T-helper 9 cell (primary cell): ENCODE measurements at places on chromosomes 16 and 17.
A peak's percentile ranks its signal among the peaks of the same experiment; 100 is the strongest.

DNA sequence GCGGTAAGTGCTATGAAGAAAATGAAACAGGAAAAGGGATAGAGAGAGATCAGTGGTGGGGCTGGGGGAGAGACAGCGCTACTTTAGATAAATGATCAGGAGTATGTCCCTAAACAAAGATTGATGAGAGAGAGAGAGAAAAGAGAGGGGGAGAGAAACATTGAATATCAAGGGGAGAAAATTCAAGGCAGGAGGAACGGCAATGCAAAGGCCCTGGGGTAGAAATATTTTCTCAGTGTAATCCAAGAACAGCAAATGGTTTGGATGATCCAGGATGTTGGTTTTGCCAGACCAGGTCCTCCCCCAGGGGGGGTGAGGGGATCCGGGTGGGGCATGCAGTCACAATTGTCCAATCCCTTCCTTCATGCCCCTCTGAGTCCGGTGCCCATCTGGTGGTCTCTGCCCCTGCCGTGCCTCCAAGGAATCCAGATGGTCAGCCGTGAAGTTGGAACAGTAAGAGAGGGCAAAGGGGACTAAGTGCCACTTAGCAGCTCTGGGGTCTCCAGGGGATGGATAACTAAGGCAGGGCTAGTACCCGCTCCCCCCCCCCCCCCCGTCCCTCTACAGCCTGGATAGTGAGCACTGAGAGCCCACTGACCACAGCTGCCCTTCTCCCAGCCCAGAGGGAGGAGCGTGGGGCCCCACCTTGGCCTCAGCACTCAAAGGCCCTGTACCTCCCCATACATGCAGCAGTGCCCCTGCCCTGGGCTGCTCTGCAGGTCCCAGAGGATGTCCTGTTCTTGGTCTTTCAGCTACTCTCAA is 43.7 kb downstream of the TMEM132E start:
- DNase-seq, result no peak

GRCh38 chr17:38947189-38947588 is 20.0 kb downstream of the FBXO47 start:
- no peak for DNase-seq

GRCh38 chr17:45405250-45406086 is 27.2 kb downstream of the ARHGAP27 start:
- no peak for DNase-seq

GRCh38 chr17:1186923-1187771 is 7.4 kb upstream of the ABR start:
- peak; percentile 71 for DNase-seq

DNA sequence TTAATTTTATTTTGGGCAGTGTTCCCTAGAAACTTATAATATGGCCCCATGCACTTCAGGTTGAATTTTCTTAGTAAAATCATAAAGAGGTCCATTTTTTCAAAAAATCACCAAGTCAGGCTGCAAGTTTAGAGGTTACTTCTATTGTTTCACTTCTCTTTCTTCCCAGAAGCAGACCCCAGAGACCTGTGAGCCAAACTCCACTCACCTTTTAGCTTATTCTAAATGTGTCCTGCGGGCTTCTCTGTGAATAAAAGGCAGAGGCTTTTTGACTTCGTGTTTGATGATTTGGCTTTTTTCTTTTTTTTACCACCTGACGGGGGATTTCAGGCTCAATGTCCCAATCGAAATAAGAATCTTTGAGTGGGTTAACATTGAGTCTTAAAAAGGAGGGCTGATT is 7.4 kb downstream of the PRKCB start:
- DNase-seq, result no peak

GRCh38 chr17:60154616-60155426 is 5.0 kb downstream of the CA4 start:
- no peak for DNase-seq

- no peak for DNase-seq
Measured at GRCh38 chr16:13795131-13795530, 124.8 kb upstream of the ERCC4 start.

- DNase-seq, result no peak
Measured at GRCh38 chr17:64115822-64116534, 14.0 kb downstream of the ERN1 start.

- no peak for DNase-seq
Measured at GRCh38 chr16:25868106-25868505, 176.3 kb downstream of the HS3ST4 start.

DNA sequence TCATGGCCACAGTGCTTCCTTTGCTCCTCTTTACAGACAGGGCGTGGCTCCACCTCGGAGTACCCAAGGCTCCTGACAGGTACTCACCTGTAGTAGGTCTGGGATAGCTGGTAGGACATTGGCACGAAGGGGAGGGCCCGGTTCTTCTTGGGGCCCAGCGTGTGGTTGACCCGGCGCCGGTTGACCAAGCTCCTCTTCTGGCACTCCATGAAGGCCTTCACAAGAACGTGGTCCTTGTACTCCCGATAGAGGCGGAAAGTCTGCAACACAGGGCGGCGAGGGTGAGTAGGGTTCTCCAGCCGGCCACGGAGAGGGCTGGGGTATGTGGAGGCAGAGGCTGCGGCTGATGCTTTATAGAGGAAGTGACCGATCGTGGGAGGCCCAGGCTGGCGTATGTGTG is 69.7 kb downstream of the IL21R start:
- DNase-seq, result no peak

- DNase-seq, result no peak
Measured at GRCh38 chr16:26856271-26856670, 210.5 kb upstream of the C16orf82 start.

DNA sequence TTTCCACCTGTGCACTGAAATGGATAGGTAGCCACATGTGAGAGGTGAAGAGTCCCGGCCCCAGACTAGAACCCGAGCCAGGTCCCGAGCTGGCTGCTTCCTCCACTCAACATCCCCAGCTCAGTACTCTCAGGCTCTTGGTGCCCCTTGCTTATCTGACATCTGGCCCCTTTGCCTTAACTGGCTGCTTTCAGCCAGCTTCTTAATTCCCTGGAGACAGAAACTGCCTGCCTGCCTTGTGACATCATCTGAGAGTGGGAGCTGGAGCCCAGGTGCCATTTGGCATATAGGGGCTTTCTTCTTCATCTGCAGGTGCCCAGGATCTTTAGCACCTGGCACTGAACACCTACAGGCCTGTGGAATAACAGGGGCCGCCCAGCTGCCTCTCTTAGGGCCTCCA is 8.9 kb downstream of the CHAD start:
- no peak for DNase-seq

DNA sequence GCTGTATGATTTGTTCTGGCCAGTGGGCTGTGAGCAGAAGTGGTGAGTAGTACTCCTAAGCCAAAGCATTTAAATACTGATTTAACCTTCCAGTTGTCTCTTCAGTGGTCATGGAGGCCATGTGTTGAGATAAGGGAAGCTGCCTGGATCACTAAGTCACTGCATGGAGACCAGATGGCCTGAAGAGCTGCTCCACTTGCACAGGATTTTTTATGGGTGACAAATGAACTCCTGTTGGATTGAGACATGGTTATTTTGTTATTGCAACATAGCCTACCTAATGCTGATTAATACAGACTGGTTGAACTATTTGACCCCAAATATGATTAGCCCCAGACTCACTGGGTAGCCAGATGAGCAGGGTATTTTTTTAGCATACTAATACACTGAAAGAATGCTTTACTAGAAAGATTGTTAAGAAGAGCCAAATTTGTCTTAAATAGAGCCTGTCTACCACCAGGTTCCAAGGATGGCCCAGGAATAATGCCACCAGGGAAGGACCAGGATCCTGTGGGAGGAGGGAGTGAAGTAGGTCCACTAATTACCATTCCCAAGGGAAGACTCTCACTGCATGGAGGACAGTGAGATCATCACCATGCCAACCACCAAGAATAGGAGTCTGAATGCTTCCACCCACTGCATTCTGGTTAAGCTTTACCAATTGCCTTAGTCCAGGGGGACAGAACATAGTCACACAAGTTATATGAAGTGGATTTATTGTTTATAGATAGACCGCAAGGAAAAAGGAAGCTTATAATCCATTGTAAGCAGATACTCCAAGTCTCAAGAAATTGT is 187.4 kb upstream of the IRX6 start:
- DNase-seq, result no peak

DNA sequence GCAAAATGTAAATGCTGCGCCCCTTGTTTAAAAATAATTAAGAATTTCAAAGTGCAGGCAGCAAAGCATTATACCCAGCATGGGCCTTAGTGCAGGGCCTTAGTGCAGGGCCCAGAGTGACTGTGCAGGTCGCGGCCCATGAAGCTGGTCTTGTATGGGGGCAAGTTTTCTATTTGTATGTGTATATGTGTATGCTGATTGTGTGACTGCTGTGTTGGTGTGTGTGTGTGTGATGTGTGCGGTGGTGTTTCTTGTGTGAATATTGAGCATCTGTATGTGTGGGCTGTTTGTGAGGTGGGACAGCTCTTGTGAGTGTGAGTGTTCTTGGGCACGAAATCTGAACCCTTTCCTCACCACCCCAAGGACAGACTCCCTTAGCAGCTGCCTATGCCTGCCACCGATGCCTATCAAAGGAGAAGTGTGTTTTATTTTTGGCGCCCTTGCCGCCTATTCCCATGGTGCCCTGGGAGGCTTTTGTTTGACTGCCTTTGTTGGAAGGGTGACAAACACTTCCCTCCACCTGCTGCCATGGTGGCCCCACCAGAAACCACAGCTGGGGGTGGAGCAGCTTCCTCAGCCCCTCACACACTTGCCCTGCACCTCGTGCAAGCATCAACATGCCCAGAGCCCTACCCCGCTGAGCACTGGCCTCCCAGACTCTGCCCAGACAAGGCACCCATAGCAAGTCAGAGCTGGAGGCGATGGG is 18.0 kb downstream of the CCR7 start:
- DNase-seq, result no peak

DNA sequence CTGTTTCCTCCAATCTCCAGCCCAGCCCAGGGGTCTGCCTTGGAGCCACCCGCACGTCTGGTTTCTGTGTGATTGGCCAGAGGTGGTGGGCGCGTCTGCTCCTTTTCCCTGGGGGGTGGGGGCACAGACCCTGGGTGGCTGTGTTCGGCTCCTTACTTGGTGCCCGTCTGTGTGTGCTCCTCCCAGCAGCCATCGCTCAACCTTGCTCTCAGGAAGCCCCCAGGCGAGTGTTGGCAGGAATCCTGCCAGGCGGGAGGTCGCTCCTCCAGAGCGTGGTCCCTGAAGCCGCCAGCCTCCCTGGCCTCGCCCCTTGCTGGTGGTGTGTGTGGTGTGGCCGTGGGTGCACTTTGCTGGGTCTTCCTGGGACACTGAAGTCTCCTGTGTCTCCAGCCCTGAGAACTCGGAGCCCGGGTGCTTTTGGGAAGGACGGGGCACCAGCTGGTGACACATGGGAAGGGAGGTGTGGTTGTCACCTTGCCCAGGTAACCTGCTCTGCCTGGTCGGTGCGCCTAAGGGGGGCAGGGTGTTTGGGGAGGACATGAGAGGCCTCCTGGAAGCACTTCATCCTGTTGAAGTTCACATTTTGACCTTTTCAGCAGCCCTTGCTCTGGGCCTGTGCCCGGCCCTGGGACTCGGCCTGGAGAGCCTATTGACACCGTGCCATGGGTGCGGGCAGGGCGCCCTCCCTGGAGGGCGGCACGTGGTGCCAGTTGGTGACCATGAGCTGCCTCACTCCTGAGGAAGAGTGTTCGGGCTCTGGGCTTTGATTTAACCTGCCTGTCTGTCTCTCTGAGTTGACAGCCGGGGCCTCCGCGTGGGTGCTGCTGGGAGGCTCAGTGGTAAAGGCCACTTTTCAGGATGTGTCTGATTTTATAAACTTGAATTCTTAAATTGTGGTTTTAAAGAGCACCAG is 49.0 kb upstream of the ZNF750 start:
- DNase-seq, result no peak

DNA sequence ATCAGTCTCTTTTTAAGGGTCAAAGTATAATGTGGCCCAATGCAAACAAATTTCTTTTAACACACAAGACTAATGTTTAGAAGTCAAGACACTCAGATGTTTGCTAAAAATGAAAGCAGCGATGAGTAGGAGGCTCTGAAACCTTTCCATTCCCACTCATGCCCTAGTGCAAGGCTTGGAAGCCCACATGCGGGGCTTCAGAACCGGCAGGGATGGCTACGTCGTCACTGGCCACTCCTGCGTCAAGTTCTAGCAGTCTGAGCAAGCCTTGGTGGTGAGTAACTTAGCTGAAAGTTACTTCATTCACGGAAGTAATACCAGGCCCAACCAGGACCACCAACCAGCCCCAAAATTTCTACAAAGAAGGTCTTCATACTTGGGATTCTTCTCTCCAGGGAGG is 14.8 kb upstream of the TMED6 start:
- DNase-seq, result no peak

DNA sequence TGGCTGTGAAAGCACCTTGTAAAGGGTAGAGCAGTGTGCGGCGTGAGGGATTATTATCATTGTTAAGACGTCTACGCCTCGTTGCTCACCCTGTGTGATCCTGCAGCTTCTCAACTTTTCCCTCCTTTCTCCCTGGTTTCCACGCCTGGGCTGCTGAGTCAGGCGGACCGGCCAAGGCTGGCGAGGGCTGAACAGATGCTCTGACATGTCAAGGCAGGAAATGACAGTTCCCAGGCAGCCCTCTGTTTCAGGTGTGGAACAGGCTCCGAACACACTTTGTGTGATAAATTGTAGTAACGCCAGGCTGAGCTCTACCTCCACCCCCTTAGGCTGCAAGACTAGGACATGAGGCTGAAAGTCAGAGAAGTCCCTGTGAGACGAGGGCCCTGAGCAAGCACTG is 46.0 kb upstream of the TBX2 start:
- no peak for DNase-seq

DNA sequence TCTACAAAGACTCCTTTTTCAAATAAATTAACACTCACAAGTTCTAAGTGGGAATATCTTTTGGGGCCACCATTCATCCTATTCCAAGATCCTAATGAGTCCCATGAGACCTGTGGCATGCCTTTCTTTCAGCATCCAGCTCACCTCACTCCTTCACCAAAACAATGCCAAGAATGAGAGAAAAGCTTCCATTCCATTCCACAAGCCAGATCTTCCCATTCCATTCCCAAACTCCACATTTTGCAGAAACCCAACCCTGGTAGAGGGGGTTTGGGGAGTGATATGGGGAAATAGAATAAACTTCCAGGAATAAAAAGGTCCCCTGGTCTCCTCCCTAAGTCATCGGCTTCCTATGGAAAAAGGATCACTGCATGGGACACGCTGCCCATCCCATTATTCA is 392.2 kb downstream of the NPIPA8 start:
- DNase-seq, result no peak

DNA sequence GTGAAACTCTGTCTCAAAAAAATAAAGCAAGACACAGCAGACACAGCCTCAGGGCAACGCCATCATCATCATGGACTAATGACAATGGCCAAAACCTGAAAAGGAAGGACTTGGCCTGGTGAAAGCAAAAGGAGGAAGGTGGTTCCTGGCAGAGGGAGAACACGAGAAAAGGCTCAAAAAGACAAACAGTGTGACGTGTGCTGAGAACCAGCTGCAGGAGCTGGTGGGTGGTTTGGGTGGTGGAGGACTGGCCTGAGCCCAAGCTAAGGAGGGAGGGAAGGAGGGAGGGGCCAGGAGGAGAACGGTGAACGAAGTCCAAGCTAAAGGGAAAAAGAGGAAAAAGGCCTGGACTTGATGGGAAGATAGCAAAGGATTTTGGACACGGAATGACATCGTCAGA is 85.1 kb downstream of the SLC39A11 start:
- no peak for DNase-seq

DNA sequence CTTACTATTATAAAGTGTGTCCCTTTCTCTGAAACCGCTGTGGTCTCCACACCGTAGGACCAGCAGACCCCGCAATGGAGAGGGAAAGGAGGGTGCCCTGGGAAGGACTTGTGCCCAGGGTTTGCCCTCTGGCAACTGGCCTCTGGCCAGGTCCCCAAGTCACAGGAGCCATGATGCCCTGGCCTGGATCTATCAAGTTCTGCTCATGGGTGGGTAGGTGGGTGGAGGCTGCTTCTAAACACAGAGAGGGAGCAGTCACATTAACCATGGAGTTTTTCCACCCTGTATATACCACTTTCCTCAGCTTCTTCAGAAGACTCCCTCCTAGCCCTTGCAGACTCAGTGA is 9.4 kb upstream of the NEUROD2 start:
- DNase-seq, result no peak
